ENCODE measurements at places on chromosomes 3 and 15. TPM values are rescaled to one million over a fixed set of nuclear protein-coding genes. Genes with fewer than 3 reads are reported as not detected.

SLC7A14 gene
- under 0.01 TPM for total RNA-seq

ISL2 gene
- total RNA-seq: 0.21 TPM

MUC20 gene
- total RNA-seq: 0.84 TPM

CFAP91 gene
- 0.21 TPM for total RNA-seq

STRC gene
- total RNA-seq: 0.42 TPM

RASGRF1 gene
- not detected for total RNA-seq

C3orf49 gene
- not detected for total RNA-seq

DIS3L gene
- total RNA-seq: 26.2 TPM
